ENCODE measurements at places on chromosomes 2 and 18.

- no peak for DNase-seq
Observed at GRCh38 chr2:119259296-119259860, 35.7 kb downstream of the STEAP3 start.

DNA sequence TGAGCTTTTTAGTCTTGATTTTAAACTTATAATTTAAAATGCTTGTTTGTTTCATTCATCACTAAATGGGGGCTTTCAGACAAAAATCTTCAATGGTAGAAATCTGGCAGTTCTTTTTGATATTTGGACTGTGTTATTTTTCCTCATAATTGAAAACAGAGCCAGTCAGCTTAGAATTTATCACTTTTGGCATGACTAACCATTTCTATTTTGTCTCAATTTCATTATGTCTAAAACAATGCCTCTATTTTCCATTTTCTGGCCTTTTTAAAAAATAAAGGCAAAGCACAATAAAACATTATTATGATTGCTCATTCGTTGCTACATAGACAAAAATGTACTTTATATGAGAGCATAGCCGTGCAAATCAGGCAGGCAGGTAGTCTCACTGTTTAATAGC, 434.5 kb downstream of the XIRP2 start:
- no peak for DNase-seq

DNA sequence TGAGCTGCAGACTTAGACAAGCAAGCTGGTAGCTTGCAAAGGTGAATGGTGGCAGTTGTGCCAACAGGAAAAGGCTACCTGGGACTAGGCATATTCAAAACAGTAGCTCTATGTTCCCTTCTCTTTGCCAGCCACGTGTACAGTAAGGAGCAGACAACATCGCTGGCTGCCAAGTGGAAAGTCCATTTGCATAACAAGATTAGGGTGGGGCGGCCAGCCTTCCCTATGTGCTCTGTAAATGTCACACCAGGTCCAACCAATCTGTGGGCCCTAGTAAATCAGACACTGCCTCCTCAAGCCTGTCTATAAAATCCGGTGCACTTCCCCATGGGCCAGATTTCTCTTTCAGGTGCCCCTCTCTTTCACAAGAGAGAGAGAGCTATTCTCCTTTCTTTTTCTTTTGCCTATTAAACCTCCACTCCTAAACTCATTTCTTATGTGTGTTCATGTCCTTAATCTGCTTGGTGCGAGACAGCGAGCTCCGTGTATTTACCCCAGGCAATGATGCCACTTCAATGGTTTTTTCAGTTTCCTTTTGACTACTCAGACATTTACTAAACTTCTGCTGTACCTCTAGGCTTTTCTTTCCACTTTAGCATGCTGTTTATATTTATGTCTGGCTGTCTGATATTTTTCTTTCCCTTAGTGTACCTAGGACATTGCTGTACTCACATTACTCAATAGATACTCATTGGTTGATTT, 297.4 kb upstream of the GCFC2 start:
- DNase-seq = no peak

- no peak for DNase-seq
Observed at GRCh38 chr2:168089200-168089599, 158.2 kb downstream of the STK39 start.

GRCh38 chr18:50009773-50010335, 185.1 kb downstream of the MYO5B start:
- DNase-seq = peak; percentile 22

DNA sequence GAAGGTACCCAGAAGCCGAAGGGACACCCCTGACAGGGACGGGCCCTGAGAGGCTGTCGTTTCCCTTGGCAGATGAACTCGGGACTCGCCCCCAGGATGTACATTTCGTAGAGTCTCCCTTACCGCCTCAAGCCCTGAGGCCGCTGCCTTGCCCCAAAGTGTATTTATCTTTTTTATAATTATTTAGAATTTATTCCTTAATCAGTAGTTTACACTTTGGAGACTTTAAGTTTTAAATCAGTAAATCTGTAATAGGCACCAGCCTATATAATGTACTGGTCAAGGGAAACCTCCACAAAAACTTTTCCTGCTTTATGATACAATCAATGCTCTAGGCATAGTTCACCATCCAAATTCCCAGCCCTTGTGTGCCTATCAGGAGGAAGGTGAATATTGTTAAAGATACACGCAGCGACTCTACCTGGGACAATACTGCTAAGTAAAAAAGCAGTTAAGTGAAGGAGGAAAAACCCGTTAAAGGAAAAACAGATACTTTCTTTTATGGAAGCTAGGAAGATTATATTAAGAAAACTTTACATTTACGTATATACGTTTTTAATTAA, 848 bp downstream of the VRK2 start:
- no peak for DNase-seq

DNA sequence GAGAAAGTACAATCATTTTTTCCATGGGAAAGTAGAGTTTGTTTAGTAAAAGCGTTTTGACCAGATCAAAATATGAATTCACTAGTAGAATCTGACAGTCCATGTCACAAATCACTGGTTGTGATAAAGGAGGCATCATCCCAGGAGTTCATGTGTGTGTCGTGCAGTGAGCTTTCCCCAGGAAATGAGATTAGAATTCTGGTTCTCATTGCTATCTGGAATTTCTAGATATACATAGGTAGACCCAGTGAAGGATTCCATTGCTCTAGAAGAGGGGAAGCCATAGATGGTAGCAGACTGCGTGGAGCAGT, 206.6 kb downstream of the NCK2 start:
- DNase-seq = no peak

- no peak for DNase-seq
Observed at GRCh38 chr2:175414191-175414881, 232.8 kb upstream of the ATP5MC3 start.

DNA sequence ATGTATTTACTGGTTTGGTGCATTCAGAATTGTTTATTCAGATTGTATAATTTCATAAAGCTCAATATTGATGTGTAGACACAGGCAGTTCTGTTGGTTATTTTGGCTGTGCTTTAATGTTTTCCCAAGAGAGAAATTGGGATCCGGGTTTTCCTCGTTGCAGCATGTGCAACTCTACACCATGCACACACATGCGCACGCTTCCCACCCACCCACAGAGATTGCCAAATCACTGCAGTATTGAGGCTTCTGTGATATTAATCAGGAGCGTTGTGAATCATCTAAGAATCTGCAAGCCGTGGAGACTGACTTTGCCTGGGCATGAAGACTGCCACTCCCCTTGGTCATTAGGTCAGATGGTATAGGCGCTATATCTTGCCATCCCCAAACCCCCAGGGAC, 571.5 kb downstream of the SLC4A3 start:
- DNase-seq = no peak

DNA sequence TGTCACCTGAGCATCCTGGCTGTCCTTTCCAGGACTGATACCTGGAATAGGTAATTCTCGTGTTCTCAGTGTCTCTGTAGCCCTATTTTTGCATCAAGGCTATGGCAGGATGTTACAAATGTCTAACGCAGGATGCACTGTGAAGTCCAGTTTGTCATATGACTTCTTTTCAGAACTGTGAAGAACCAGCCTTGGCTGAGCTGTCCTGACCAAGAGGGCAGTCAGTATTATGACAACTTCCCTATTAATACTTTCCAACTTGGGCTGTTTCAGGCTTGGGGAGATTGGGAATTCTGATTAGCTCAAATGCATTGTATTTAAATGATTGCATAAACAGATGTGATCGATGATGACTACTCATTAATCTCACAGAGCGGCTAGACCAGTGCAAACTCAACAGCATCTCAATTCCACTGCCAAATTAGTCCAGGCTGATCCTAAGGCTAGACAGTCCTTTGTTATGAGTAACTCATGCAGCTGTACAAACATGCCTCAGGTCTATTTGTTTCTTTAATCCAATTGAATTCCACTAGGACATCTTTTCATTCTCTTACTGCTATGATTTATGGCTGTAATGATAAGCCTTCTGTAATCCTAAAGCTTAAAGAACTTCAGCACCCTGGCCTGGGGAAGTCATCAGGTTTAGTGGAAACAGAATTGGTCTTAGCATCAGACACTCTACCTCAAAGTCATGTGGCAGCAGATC, 331.6 kb downstream of the KCNS3 start:
- DNase-seq = no peak
